ENCODE measurements at places on chromosomes 4 and X.

DNA sequence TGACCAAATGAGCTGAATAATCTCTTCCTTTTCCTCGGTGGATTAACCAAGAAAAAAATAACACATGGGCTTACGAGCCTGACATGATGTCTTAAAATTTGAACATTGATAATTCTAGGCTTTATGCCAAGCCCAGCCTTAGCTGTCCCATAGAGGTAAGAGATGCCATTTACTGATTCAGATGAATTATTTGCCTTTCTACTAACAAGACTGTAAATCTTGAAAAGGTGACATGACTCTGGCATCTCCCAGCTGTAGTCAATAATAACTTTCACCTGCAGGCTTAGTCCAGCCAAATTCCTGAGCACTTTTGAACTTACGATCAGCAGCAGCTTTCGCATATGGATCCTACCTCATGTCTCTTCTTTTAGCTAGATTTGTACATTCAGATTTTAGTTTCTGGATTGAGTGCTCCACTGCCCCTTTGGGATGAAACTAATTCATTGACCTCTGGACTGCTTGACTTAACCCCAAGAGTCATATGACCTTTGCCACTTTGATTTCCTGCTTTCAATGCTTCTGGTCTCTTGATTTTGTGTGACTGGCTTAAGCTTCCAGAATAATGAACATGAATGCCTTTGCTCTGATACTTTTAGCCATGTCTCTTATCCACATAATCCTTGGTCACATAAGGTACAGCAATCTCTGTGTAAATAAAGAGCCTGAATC, 876.4 kb upstream of the SLIT2 start:
- no peak for DNase-seq

GRCh38 chrX:40573763-40574162, 7.0 kb upstream of the ATP6AP2 start:
- DNase-seq: no peak

GRCh38 chr4:40976343-40976742, 226.6 kb downstream of the NSUN7 start:
- no peak for DNase-seq

GRCh38 chrX:128287693-128288092, 235.5 kb upstream of the ACTRT1 start:
- DNase-seq: no peak

DNA sequence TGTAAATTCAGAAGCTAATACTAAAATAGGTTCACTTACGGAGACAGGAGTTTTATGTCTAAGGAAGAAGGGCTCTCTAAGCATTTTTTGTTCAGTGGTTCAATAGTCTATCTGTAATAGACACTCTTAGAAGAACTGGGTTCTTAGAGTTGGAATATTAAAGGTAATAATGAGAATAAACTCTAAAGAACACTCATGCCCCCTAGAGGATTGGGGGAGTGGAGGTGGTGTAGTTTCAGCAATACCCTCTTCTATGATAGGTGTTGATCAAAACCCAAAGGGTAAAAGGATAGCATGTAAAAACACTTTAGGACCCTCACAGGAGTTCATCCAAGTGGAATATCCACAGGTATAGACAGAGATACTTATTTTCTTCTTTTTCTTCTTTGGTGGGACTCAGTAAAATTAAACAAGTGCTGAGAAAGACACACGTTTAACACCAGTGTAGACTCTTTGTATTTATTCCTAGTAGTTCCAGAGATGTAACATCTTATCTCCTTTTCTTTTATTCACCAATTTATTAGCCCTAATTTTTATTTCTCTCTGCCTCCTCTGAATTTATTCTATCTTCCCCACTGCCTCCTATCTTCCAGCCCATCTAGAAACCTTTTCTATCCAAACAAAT, 25.7 kb upstream of the MND1 start:
- no peak for DNase-seq

DNA sequence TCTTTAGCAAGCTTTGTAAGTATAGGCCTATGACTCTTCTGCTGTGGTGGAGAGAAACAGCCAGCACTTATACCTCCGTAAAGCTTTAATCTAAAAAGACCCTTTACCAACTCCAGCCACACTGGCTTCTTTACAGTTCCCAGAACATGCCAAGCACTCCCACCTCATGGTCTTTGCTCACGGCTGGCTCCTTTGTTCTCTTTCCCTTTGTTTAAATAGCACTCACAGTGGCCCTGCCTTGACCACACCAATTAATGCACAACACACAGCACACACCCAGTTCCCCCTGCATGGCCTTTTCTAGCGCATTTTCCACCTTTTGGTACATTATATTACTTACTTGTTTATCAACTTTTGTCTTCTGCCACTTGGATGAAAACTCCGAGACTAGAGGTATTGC, 18.9 kb downstream of the PPID start:
- DNase-seq: no peak

GRCh38 chr4:182449186-182449929, 206.2 kb downstream of the TENM3 start:
- DNase-seq: no peak

DNA sequence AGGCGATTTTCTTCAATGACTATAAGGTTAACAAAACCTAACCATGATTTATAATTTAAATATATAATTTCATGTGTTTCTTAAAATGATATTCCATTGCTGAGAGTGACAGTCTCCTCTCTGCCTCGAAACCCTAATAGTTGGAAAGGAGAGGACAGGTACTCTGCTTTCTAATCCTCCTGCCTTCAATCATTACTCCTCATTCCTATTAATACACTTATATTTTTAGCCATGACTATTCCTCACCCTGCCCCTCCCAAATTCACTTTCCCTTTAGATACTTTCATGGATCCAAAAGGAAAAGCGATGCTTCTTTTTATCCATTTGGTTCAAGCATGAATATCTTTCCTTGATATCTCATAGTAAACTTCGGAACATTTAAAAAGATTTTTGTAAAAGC, 418.2 kb downstream of the CCSER1 start:
- DNase-seq: no peak

DNA sequence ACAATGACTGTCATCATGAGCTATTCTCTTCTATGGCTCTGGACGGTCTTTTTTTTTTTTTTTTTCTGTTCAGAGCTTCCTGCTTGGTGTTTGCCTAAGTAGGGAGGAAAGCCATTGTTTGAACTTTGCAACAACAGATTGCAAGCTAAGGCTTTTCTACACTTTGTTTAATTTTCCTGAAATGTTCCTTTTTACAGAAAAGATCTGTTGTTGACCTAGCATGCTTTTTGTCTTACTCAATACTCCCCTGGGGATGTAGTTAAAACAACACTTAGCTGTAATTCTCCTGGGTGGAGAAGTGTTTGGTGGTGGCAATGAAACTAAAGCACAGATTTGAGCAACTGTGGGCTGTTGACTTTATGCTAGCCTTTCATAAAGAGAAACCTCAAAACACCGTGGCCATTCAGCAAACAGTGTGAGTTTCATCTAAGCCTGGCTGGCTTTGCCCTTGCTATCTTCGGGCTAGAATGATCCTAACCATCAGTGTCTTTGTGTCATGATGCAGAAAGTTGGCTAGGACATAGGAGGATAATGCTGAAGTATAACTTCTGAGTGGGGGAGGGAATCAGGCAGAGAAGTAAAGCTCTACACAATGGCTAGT, 110.5 kb downstream of the ANXA3 start:
- no peak for DNase-seq

DNA sequence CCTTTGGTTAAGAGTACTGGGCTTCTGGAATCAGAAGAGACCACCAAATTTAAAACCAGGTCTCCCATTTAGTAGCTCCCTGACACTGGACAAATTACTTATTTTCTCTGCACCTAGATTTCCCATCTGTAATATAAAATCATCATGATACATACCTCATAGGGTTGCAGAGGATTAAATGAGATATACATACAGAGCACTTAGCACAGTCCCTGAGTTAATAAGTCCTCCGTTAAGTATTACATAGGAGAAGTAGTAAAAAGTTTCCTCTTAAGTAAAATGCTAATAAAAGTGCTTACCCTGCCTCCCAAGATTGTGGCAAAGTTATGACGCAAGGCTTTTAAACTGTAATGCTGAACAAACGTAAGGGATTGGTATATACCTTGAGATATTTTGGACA, 539 bp upstream of the CHIC1 start:
- DNase-seq: no peak

GRCh38 chr4:110008540-110008939, 95.9 kb downstream of the EGF start:
- no peak for DNase-seq

- DNase-seq: no peak
These were observed 234.8 kb downstream of the COL25A1 start for GRCh38 chr4:109067508-109068235.

GRCh38 chr4:150591904-150592303, 10.0 kb downstream of the MAB21L2 start:
- no peak for DNase-seq

DNA sequence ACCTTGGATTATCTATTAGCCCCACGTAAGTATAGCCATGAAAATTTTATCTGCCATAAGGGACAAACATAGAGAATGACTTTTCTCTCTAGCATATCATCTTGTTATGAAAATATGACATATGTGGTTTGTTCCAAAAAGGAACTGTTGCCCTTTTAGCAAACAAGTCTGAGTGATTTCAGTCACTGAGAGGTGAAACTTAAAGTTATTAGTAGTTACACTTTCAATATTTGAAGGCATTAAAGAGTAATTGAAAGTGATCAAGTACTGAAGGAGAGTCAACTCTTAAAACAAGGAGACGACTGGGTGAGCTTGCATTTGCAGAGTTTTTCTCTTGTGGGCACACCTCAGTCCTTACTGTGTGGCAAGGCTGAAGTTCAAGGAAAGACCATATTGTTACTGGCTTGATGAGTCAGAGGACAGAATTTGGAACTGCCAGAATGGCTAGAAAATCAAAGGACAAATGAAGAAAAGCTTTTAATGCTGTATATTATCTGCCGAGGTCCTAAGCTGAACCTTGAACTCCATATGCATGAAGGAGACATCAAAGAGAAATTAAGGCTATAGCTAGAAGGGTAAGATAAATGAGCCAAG, 205.1 kb upstream of the EMCN start:
- DNase-seq: no peak

- DNase-seq: no peak
These were observed 220.2 kb downstream of the ASMT start for GRCh38 chrX:1835056-1835455.

GRCh38 chr4:168535689-168536088, 38.8 kb downstream of the PALLD start:
- DNase-seq: no peak

DNA sequence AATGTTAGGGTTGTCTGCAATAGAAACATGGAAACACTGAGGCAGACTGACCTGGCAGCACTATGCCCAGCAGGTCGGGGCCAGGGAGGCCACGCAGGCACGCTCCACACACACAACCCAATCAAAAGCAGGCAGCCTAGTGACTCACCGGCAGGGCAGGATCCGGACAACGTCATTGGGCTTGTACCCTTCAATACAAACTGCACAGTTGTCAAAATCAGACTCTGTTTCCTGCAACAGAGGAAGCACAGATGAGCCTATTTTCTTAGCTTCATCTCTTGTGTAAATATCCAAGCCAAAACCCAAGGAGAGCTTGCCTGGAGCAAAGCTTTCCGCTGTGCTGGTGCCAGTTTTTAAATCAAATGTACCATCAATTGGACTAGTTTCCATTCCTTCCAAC, 185.8 kb downstream of the RNF150 start:
- DNase-seq: no peak

- DNase-seq: no peak
These were observed 525.4 kb downstream of the CENPC start for GRCh38 chr4:67019686-67020437.

DNA sequence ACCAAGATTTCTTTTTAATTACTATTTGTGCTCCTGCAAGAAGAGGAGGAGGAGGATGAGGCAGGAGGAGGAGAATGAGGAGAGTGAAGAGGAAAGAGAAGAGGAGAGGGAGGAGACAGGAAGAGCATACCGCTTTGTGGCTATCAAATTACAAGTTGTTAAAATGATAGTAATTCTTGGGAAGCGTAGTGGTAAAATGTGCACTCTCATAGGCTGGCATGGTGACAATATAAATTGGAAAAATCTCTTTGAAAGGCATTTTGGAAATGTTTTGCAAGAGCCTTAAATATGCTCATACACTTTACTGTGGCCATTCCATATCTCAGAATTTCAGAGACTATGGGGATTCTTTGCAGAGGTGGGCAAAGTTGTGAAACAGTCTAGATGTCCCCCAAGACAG, 53.2 kb downstream of the MXRA5 start:
- no peak for DNase-seq

DNA sequence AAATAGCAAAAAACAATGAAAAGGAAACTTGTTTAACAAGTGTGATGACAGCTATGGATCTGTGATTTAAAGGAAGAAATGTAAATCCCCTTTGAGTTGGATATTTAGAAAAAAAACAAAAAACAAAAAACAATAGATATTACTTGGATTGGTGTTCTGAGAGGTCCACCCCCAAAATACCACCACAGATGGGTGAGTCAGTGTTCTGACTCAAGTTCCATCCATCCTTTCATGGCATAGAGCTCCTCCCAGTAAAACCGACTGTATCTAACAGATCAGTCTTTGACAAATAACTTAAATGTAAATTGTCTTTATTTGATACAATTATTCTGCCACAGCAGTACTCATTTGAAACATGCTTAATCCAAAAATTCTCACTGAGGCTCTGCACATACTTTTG, 27.4 kb downstream of the TMPRSS11B start:
- no peak for DNase-seq

DNA sequence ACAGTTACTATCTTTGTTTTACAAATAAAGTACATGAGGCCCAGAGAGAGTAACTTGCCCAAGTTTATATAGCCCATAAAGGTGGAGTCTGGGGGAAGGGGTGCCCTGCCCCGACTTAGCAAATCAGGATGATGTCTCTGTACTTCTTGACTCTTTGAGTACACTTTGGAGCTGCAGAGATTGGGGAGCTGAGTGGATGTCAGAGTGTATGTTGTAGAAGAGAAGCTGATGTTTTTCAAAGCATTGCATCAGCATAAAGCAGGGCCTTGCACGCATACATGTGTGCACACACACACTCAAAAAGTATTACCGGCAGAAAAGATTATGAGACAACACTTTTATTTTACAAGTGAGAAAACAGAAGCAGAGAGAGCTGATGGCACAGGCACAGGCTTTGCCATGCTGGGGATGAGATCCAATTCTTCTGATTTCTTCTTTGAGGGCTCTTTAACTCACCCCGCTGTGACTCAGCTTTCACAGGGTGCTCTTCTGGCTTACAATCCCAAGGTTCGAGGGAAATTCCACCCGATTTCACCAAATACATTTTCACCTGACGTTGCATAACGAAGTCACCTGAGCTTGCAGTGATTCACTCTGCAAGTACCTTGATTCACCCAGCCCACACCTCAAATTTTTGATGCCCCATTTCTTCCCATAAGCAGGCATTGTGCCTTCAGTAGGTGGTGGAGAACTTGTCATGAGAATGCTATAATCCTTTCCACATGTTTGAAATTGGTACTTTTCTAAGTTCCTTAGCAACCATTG, 292.8 kb upstream of the BOD1L1 start:
- DNase-seq: no peak

GRCh38 chrX:155966876-155967275, 30.6 kb upstream of the IL9R start:
- DNase-seq: no peak

- DNase-seq: no peak
These were observed 48.8 kb downstream of the PTCHD1 start for GRCh38 chrX:23383411-23383810.

GRCh38 chr4:59689149-59689548, 1511.0 kb upstream of the ADGRL3 start:
- DNase-seq: no peak

GRCh38 chrX:28498658-28499057, 88.6 kb upstream of the IL1RAPL1 start:
- no peak for DNase-seq

- no peak for DNase-seq
These were observed 26.0 kb downstream of the ADH4 start for GRCh38 chr4:99117876-99118693.

- no peak for DNase-seq
These were observed 54.4 kb downstream of the KDM6A start for GRCh38 chrX:44927398-44927797.

GRCh38 chrX:129553619-129554288, 13.7 kb downstream of the OCRL start:
- DNase-seq: no peak
